ENCODE measurements at places on chromosomes 1 and 21.

- peak; percentile 88 for DNase-seq
Observed at GRCh38 chr21:27700974-27701614, 734.2 kb upstream of the ADAMTS5 start.

GRCh38 chr1:169892927-169893644, 610 bp downstream of the SCYL3 start:
- DNase-seq, result peak; percentile 59

DNA sequence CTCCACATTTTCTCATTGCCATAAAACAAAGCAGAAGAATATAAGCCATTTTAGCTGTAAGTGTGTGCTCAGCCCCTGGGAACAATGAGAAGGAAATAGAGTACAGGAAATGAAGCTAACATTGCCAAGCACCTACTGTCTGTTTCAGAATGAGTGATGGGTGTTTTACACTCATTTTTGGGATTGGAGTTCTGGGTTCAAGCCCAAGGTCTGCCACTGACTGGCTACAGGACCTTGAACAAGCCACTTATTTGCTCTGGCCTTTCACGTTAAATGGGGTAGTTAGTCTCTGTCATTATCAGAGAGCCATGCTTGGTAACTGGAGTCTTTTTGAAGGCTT, 80.7 kb upstream of the KAZN start:
- DNase-seq, result no peak

DNA sequence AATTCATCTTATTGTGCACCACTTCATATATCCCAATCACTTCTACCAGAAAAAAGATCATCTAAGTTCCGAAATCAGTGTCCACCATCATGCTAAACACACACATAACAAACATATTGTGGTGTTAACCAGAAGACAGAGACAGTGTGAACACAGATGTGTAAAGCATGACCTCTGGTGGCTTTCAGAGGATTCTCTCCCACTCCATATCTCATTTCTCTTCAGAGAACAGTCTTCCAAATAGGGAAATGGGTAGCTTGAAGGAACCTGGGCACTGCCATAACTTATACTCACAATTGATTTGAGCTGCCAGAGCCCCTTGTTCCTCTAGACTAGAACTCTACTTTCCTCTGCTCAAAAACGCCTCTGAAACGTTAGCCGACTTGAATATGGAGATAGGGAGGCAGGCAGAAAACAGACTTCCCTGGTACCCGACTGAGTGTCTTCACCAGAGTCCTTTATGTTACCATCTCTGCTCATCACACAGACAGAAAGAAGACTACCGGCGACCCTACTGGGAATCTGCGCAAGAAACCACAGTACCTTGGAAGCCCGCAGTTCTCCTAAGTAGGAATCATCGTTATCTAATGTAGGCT, 1.8 kb upstream of the ELAPOR1 start:
- peak; percentile 46 for DNase-seq

GRCh38 chr1:38733761-38734160, 125.8 kb downstream of the RRAGC start:
- no peak for DNase-seq
